ENCODE measurements at places on chromosomes 12 and 14.

DNA sequence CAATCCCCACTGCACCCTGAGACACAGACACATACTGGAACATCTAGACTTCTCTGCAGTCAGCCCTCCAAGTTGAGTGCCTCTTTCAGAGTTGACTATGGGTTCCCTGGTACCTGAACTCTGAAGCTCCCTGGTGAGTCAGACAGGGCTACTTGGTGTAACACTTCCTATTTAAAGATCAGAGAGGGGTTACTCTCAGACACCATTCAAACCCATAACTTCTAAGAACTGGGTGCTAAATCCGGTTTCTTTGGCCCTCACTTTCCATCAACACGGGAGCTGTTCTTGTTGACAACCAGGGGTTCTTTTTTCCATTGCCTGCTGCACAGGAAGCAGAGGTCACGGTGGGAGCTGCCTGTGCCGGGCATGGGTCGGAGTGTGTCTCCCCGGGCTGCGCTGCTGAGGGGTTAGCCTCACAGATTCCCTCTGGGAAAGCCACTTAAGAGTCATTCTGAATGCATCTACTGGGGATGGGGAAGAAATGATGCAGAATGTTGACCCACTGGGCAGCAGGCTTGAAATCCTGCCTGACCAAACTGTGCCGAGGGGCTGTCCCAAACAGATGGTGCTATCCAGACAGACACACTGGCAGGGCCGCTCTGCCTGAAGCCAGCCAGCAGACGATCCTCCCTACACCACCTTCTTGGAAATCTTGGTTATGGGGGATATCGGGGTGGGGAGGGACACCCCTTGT is 74.1 kb downstream of the PITPNM2 start:
- DNase-seq: no peak

GRCh38 chr12:42957136-42957535 is 367.6 kb upstream of the PRICKLE1 start:
- no peak for DNase-seq

- DNase-seq: no peak
Observed at GRCh38 chr14:104656014-104656714, 33.3 kb upstream of the INF2 start.

- no peak for DNase-seq
Observed at GRCh38 chr12:76544601-76545261, 14.8 kb downstream of the OSBPL8 start.

DNA sequence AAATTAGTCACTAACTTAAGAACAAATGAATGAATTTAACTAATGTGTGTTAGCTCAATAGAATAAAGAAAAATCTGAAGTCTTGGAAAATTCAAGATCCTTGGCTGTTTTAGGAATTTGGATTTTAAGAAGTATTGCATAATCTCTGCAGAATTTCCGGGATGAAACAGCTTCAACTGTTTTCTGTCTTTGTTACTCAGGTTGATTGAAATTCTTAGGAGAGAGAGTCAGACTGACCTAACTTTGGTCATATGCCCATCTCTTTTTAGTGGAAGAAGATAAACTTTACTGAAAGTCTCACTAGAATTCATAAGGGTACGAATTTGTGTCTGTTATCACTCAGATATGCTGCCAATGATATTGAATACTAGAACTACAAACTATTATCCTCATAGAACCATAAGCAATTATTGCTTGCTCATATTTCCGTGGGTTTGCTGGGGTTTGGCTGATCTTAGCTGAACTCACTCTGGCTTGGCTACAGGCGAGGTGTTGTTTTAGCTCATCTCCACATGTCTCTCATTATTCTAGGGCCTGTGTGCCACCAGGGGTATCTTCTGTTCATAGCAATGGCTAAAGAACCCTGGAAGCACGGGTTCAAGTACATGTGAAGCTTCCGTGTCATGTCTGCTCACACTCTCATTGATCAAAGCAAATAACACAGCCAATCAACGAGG is 257.4 kb upstream of the NOVA1 start:
- no peak for DNase-seq

GRCh38 chr14:36176524-36176923 is at the start of gene PTCSC3:
Gene PTCSC3 (minus strand): TSS chr14:36176722.
- DNase-seq: no peak

DNA sequence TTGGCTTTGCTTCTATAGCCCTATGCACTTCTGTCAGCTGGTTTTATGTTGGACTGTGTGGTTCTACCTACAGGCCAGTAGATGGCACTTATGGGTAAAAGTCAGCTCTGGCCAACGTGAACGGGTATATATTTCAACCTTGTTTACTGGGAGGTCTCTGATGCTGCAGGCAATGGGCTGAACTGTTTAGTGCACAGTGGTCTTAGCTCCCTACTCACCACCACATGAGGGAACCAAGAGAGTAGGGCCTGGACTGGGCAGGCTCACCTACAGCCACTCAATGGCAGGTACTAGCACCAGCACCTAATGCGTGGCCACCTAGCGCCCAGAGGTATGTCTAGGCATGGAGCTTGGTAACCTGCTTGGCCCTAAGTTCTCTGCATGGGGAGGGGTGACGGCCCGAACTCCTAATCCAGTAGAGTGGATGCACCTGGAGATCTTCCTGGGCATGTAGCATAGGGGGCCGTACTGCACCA is 481.8 kb downstream of the TMEM117 start:
- DNase-seq: no peak

GRCh38 chr12:30440826-30441602 is 254.7 kb downstream of the IPO8 start:
- DNase-seq: no peak

DNA sequence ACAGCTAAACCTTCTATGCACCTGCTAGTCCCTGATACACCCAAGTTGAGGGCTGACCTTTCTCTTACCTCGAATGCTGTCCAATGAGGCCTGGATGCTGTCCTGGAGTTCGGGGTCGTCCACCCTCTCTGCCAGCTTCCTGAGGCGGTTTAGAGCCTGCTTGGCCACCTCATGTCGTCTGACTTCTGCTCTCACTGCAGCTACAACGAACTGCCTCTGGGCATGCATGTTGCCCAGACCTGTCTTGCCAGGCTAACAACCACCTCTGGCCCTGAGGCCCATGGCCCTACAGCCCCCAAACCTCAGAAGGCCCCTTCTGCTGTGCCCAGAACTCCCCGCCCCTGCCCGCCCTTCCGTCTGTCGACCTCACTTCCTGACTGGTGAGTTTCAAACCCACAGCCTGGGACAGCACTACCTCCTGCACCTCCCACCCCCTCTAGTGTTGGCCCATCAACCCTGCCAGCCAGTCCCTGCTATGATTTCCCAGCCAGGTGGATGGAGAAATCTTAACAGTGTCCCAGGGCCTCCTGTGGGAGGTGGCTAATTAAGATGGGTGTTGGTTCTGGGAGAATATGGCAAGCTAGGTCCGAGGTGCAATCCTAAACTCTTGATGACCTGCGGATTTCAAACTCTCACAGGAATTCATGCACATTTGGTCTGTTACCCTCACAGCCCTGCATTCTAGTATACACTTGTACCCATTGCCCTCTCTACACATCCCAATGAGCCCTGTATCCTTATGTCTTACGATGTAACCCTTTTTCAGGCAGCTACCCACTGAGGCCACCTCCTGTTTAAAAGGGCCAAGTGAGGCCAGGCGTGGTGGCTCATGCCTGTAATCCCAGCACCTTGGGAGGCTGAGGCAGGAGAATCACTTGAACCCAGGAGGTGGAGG is 2.7 kb upstream of the TSPAN31 start:
- no peak for DNase-seq

DNA sequence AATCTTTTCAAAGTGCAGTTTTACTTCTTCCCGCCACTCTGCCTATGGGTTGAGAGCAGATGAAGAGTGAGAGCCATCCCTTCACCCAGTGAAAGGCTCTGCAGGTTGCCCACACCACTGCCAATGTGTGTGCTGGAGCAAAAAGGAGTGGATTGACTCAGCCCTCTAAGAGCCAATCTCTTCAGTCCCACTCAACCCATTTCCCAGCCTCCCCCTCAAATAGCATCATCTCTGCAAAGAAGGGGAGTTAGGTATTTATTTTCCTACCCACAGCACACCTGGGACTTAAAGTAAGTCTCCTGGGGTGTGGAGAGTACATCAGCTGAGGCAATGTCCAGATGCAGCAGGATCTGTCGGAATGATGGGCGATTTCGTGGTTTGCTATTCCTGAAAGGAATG is 15.3 kb downstream of the MAP3K12 start:
- no peak for DNase-seq

- DNase-seq: no peak
Observed at GRCh38 chr12:99138393-99138792, 493.3 kb downstream of the APAF1 start.

DNA sequence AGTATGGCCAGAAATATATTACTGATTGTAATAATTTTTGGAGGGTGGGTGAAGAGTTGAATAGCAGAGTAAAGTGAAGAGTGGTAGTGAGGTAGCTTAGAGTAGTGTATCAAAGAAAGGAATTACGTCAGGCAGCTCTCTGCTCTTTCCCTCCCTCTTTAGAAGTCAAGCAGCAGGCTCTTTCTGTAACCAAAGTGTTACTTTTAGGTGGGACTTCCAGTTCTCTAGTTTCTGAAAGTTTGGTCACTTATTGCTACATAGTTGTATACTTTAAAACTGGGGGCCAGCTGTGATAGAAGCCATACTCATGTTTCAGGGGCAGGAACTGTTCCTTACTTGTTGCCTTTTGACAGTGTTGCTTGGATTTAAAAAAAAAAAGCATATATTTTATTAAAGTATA is 30.6 kb downstream of the ATF7IP start:
- no peak for DNase-seq

GRCh38 chr12:107238296-107238695 is 144.9 kb upstream of the CRY1 start:
- DNase-seq: no peak

- peak; percentile 62 for DNase-seq
Observed at GRCh38 chr14:102579696-102580549, 12.5 kb upstream of the RCOR1 start.

- DNase-seq: no peak
Observed at GRCh38 chr12:55682087-55682796, 25.5 kb downstream of the ITGA7 start.

- DNase-seq: no peak
Observed at GRCh38 chr12:94982456-94982855, 21.0 kb downstream of the NDUFA12 start.
